ENCODE measurements at places on chromosomes 1 and 21.

- no peak for DNase-seq
These were observed 18.4 kb upstream of the INPP5B start for GRCh38 chr1:37965301-37965700.

DNA sequence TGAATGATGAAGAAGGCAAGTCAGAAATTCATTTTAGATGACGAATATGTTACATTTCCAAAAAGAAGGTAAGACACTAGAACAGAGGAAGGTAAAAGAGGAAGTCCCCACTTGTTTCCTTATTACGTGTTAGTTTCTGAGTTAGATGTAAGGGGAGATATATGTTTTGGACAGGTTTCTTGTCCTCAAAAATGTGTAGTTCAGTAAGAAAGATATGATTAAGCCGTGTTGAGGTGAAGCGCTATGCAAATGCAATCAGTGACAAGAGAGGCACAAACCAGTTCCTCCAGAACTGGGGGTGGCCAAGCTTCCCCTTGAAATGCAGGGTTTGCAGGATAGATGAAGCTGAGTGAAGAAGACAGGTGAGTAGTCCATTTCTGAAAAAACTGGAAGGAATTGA, 293.3 kb upstream of the RUNX1 start:
- DNase-seq = no peak

- DNase-seq = no peak
These were observed 159.5 kb downstream of the SLC45A1 start for GRCh38 chr1:8477166-8477982.

- DNase-seq = no peak
These were observed 21.4 kb upstream of the LYPD8 start for GRCh38 chr1:248776991-248777390.

GRCh38 chr1:233063462-233063861, 113.1 kb downstream of the NTPCR start:
- no peak for DNase-seq

- no peak for DNase-seq
These were observed 21.6 kb downstream of the NAV1 start for GRCh38 chr1:201560328-201561194.

DNA sequence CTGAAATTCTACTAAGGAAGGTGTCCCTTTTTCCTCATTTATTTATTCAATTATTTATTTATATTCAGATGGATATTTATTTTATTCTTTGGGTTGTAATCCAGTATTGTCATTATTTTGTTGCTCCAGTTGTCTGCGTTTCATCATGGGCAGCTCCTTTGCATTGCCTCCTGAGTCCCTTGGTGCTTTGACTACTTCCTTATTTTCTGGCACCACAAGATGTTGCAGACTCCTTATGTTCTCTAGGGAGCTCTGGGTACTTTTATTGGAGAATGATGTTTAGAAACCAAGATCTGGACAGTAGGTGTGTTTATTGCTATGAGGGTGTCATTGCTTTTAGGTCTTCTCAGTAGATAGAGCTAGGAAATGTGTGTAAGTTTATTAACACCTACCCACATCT, 59.9 kb upstream of the ERRFI1 start:
- no peak for DNase-seq

DNA sequence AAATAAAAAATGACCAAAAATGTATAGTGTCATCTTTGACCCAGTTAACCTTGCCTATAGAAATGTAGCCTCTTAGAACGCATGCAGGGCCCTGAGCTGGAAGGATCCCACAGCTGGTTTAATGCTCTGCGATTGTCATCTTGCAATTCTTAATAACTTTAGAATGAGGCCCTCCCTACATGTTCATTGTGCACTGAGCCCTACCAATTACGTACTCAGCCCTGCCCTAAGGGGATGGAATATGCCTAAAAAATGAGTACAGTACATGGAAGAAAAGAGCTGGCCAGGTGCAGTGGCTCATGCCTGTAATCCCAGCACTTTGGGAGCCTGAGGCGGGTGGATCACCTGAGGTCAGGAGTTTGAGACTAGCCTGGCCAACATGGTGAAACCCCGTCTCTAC, 57.8 kb upstream of the BCAR3 start:
- no peak for DNase-seq

- DNase-seq = no peak
These were observed 1.7 kb upstream of the PRDM16 start for GRCh38 chr1:3067301-3067670.

- DNase-seq = no peak
These were observed 31.3 kb downstream of the TRIM62 start for GRCh38 chr1:33150522-33150921.

GRCh38 chr1:233584931-233585330, 29.0 kb upstream of the KCNK1 start:
- DNase-seq = no peak

- DNase-seq = no peak
These were observed 21.7 kb upstream of the CPLANE2 start for GRCh38 chr1:16258591-16259135.

DNA sequence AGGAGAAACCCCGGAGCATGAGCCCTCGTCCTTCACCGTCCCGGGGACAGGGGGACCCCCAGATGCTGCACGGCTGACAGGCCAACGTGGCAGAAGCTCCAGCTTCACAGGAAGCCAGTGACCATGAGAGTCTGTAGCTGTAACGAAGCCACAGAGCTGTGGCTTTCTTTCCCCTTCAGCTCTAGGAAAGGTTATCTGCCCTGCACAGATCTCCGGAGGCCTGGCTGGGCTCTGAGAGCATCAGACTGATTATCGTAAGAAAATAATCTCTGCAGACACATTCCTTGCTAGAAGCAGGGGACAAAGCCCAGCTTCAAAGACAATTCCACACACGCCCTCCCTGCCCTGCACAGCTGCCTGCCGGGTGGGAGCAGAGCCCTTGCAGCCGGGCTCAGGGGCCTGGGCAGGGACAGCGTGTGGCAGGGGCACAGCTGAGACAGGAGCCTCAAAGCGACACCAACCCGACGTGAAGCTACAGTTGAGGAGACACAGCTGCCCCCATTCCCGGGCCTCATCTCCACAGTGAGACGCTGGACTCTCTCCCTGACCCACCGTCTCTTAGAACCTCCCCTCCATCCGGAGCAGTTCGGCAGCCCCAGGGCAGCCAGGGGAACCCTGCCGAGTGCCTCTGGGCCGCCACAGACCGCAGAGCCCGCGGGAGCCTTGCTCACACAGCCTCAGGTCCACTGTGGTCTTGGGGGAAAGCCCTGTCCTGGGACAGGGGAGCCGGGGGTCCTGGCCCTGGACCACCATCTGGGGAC, 30.6 kb downstream of the POFUT2 start:
- DNase-seq = no peak

GRCh38 chr1:183957216-183957830, 80.2 kb downstream of the COLGALT2 start:
- DNase-seq = no peak

DNA sequence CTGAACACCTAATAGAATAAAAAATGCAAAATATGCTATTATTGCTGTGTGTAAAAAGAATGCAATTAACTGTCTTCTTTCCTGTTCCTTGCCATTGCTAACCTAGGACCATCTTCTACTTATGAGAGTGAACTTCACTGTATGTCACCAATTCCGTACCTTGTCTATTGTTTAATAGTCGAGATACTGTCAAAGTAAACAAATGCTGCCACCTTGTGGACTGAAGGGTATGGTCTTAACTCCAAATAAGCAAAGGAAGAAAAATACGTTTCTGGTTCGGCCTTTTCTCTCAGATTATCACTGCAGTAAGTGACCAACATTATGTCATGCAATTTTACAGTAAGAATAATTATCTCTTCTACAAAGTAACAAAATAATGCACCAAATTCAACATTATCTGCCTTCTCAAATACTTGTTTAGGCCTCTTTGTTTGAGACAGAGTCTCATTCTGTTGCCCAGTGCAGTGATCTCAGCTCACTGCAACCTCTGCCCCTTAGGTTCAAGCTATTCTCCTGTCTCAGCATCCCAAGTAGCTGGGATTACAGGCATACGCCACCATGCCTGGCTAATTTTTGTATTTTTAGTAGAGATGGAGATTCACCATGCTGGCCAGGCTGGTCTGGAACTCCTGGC, 133.4 kb downstream of the COP1 start:
- DNase-seq = peak; percentile 25

- no peak for DNase-seq
These were observed 626 bp downstream of the CXADR start for GRCh38 chr21:17513214-17514123.

DNA sequence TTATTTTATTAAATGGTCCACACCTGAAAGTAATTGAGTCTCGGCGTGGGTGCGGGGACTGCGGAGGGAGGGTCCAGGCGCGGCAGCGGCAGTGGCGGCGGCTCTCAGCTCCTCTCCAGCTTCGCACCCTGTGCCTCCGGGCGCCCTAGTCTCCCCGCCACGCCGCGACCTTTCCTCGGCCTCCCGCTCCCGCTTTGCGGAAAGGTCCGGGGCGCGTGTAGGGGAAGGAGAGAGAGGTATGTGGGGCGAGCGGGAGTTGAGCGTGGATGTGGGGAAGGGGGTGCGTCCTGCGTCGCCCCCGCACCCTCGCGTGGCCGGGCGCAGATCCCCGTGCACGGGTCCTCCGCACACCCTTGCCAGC, 13.4 kb upstream of the ALX3 start:
- no peak for DNase-seq

GRCh38 chr1:234503193-234504050, 24.4 kb upstream of the TARBP1 start:
- DNase-seq = no peak

- DNase-seq = no peak
These were observed 19.6 kb downstream of the TMCC2 start for GRCh38 chr1:205247130-205247921.

DNA sequence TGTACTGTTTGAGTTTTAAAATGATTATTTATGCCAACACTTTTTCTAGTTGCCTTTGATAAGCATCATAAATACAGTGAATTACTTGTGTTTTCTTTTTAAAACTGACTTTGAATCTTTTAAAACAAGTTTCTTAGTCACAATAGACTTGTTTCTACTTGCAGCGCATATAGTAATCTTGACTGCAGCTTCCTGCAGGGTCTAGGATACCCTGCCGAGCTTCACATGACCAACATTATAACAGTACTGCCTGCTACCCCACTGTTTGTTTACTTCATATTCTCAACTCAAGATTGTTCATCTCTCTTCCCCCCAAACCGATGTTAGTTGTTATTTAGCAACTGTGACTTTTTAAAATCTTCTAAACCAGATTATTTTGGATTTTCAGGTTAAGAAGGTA, 751.3 kb upstream of the NEGR1 start:
- DNase-seq = no peak

DNA sequence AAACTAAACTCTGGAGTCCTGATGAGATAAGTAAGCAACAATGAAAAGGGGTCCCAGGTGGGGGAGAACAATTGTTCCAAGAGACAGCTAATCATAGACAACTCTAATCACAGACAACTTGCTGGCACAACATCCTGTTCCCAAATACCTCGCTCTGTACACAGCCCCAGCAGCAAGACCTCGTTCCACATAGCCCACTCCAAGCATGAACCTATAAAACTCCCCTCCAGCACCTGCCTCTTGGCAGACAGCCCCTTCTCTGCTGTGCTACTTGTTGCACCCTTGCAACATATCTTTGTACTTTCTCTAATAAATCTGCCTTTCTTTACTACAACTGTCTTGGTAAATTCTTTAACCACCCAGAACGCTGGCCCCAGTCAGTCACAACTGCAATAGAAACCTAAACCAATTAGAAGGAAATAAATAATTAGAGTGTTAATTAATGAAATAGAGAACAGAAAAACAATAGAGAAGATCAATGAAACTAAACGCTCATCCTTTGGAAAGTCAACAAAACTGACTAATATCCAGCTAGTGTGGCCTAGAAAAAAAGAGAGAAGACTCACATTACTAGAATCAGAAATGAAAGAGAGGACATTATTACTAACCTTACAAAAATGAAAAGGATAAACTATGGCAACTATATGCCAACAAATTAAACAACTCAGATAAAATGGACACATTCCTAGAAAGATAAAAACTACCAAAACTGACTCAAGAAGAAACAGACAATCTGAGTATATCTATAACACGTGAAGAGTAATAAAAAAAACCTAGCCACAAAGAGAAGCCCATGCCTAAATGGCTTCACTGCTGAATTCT, 36.1 kb downstream of the LRRC40 start:
- no peak for DNase-seq

DNA sequence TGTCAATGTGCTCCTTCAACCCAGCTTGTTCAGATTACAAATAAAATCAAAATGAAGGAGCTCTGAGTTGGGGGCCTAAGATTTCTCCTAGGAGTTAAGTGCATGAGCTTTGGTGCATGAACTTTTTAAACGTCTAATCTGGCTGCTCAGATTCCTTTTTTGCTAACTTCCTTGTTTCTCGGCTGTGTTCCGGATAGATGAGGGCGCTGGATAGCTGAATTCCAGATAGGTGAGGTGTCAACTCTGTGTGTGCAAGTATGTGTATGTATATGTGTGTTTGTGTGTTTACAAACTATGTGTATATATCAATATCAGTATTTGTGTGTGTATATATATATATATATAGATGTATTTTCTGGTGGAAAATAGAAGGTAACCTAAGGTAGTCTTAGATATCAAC, 37.5 kb upstream of the RCAN3 start:
- no peak for DNase-seq

DNA sequence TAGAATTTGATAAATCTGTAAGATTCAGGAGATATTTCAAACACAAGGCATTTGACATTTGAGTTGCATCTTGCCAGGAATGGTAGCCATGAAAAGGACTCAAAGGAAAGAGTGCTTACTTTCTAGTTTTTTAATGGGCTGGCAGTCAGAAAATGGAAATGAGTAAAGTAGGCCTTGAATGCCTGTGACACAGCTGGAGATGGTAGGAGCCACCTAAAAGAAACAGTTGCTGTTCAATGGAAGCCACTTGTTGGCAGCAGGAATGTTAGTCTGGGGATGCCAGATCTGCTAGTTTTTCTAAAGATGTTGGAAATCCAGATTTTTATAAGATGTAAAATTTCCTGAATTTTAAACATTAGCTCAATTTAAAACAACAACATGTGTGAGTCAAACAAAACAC, 43.6 kb downstream of the CACHD1 start:
- no peak for DNase-seq

- DNase-seq = no peak
These were observed 62.5 kb upstream of the CNN3 start for GRCh38 chr1:94989398-94989797.

- no peak for DNase-seq
These were observed 9.8 kb downstream of the SLC9A1 start for GRCh38 chr1:27144920-27145661.

DNA sequence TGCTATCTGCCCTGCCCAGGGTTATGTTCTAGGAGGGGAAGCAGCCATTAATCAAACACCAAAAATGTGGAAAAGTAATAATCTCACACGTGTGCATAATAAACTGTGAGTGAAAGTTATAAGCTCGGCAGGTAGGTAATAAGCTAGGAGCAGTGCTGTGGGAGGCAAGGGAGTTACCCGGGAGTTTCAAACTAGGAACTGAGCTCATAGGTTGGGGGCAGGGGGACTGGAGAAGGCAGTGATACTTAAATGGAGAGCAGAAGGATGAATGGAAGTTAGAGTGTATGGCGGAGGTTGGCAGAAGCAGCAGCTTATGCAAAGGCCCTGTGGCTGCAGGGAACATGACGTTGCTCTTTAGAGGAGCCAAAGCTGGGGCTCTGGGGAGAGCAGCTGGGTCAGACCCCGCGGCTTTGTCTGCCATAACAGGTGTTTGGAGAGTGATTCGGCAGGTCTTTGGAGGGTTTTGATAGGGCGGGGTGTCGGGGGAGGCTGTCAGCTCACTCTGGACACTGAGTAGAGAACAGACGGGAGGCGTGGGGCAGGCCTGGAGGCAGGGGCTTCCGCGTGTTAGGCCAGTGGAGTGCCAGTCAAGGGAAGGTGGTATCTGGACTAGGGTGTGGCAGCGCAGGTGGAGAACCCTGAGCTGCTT, 20.0 kb downstream of the PTPRF start:
- no peak for DNase-seq
